ENCODE measurements at places on chromosomes 5 and 9.

GRCh38 chr5:149852641-149853330, 91.8 kb downstream of the PDE6A start:
- no peak for DNase-seq

DNA sequence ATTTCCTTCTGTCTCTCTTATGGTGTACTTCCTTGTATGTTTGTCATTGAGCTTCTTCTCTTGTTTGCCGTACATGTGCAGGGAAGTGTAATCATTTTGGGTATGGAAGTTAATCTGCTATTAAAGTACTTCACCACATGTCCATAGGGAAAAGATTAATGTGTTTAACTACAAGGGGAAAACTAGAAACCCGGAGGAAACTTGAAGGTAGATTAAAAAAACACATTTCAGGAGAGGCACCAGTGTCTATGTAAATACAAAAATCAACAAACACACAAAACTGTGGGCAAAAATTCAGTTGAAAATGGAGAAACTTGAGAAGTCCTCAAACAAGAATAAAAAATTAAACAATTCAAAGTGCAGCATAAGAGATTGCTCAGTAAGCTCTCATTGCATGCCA, 166.4 kb downstream of the PBX3 start:
- no peak for DNase-seq

DNA sequence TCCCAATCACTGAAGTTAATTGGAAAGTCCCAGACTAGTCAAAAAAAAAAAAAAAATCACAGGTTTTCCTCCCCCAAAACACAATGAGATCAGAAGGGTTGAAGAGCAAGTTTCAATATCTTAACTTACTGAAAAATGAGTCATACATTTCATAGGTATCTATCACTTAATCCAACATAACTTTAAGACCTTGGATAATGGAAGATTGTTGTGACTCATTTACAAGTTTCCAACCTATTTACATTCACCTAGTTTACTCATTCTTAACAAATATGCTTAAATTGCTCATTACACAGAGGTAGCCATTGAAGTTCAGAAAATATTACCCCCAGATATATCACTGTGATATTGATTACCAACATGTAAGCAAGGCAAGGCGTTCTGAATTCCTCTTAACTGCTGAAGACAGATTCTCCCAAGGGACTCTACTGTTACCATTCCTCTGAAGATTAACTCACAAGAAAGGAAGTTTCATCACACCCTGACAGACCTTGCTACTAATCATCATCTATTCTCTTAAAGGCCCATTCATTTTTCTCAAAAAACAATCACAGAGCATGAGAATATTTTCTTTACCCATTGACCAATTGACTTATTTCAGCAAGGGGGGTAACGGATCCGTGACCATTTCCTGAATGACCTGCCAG, 563.8 kb downstream of the TLE1 start:
- DNase-seq: no peak

DNA sequence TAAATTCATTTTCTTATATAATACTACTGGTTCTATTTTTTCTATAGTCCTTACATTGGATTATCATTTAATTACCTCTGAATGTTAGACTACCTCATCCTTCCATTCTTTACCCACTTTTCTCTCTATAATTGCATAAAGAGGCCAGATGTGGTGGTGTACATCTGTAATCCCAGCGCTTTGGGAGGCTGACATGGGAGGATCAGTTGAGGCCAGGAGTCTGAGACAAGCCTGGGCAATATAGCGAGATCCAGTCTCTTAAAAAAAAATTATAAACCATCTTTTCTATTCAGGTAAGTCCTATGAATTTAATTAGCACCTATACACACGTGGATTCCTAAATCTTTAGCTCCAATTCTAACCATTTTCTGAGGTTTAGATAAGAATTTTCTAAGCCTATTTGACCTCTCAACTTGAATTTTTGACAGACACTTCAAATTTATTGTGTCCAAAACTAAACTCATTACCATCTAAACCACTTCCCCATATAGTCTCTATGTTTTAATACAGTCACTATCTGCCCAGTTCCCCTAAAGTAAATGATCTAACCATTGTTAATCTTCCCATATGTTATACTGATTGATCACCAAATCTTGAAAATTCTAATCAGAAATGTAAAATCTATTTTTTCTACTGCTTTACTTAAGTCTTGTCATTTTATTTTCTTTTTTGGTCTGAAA, 33.0 kb upstream of the CHD1 start:
- DNase-seq: no peak

GRCh38 chr9:92756792-92757191, 7.8 kb downstream of the BICD2 start:
- DNase-seq: no peak

GRCh38 chr9:118059484-118060278, 355.5 kb downstream of the TLR4 start:
- no peak for DNase-seq

GRCh38 chr9:71326360-71326759, 204.9 kb upstream of the TRPM3 start:
- no peak for DNase-seq

- DNase-seq: no peak
These were observed 131.1 kb upstream of the TUT7 start for GRCh38 chr9:86485359-86485758.

DNA sequence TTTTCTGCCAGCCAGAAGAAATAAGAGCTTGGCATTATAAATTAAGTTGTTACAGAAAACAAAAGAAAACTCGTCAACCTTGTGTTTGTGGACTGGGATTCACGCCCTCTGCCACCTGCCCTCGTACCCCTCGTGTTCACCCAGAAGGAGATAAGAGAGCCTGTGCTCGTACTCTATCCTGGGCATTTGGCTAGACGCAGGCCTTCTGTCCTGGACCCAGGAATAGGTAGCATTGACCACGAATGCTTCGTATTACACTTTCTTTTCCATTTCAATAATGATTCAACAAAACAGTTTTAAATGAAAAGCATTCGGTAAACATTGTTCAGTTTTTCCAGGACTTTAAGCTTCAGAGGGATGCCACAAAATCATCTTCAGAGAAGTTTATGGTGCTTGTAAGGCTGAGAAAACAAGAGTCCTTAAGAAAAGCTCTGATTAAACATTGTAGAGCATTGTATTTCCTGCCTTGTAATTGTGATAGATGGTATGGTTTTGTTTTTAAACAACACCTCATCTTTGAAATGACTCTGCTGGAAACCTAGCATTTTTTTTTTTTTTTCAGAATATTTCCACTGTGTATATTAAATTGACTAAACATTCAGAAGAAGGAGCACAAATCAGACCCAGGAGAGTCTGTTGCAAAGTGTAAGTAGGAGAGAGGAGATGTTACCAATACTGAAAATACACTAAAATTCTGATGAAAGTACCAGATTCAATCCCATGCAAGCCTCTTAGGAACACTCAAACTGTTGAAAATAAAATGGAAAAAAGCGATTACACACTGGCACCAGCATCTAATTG, 27.6 kb downstream of the MTX3 start:
- DNase-seq: no peak

DNA sequence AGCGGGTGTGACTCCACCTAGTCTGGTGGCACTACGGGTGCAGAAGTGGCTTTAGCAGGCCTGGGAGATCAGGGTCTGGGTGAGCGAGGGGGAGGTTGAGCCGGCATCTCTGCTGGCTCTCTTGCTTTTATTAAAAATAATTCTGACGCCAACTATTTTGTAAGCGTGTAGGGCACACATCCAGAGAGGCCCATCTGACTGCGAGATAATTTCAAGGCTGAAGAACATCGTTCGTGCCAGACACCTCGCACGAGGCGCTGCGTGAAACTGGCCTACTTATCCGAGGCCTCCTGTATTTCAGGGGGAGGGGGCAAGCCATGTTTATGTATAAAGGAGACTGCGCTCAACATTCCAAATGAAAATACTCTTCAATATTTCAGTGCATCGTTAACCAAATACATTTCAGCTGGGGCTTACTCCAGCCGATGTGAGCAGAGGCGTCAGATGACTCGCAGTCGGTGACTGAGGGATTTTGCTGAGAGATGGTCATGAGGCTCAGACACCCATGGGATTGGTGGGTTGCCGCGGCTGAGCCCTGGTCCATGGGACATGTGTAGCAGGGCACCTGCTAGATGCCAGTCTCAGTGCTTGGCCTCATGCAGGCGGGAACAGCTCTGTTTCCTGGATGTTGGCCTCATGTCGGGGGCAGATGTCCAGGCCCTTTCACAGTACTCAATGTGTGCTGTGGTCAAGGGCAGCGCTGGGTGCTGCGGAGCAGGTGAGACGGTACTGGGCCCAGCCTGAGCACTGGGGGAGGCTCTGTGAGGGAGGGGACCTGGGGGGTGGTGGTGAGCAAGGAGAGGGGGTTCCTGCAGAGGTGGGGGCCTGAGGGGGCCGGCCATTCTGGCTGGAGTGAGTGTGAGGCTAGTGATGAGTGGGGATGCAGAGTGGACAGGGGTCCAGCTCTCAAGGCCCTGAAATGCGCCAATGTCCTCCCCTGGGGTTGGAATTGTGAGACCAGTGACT, 201.5 kb downstream of the DAB2IP start:
- DNase-seq: no peak

GRCh38 chr9:4137681-4138099, 162.2 kb downstream of the GLIS3 start:
- DNase-seq: no peak

GRCh38 chr9:121566481-121567465, 67.1 kb upstream of the GGTA1 start:
- DNase-seq: no peak

GRCh38 chr5:80246995-80247729, 8.7 kb downstream of the SERINC5 start:
- DNase-seq: no peak

DNA sequence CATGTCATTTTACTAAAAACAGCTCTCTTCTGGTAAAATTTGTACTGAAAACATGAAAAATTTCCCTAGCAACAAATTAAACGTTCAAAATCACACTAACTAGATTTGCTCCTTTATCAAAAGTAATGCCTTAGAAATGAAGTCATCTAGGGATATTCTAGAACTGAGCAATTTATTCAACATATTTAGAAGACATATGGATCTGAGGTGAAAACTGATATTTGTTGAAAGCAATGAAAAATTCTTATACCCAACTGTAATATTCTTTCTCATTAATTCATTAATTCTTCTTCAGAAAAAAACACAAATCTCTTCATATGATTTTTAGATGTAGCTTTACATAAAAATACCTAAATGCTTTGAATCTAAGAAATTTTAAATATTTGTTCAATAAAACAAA, 604.9 kb downstream of the NR2F1-AS1 start:
- DNase-seq: no peak

- no peak for DNase-seq
These were observed 534.5 kb downstream of the BNC2 start for GRCh38 chr9:16335788-16336580.

DNA sequence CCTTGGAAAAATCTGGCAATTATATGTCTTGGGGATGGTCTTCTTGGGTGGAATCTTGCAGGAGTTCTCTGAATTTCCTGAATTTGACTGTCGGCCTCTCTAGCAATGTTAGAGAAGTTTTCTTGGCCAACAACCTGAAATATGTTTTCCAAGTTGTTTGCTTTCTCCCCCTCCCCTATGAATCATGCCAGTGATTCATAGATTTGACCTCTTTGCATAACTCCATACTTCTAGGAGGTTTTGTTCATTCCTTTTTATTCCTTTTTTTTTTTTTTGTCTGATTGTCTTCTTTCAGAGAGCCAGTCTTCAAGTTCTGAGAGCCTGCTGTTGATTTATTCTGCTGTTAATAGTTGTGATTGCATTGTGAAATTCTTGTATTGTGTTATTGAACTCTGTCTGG, 56.7 kb upstream of the SLC44A1 start:
- no peak for DNase-seq

DNA sequence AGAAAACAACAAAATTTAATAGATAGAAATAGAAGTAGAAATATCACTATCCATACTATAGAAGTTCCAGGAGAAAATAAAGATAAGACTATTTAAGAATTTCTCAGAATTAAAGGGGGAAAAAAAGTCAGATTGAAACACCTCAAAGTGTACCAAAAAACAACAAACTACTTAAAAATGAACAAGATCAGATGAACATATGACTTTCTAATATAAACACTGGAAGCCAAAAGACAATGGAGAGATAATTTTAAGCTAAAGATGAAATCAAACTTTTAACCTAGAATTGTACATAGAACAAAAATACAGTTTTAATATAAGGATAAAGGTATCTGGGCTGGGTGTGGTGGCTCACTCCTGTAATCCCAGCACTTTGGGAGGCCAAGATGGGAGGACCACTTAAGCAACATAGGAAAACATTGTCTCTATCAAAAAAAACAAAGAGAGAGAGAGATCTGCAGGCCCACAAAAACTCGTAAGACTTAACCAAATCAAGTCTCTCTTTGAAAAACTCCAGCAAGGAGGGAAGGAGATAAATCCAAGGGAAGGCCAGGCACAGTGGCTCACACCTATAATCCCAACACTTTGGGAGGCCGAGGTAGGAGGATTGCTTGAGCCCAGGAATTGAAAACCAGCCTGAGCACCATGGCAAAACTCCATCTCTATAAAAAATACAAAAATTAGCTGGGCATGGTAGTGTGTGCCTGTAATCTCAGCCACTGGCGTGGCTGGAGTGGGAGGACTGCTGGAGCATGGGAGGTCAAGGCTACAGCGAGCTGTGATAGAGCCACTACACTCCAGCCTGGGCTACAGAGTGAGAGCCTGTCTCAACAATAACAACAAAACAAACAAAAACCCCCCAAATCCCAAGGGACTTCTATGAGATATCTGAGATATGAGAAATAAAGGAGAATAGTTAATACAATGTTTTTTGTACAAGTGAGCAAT, 32.4 kb downstream of the ABHD17B start:
- no peak for DNase-seq

GRCh38 chr5:82591021-82591515, 312.9 kb upstream of the RPS23 start:
- no peak for DNase-seq

- no peak for DNase-seq
These were observed 110.4 kb upstream of the NR5A1 start for GRCh38 chr9:124617477-124618141.

- DNase-seq: no peak
These were observed 78.4 kb upstream of the RASGRF2 start for GRCh38 chr5:80881726-80882125.

- DNase-seq: no peak
These were observed 1.1 kb downstream of the PPIC start for GRCh38 chr5:123035360-123035917.

GRCh38 chr5:171745602-171746001, 40.0 kb upstream of the SMIM23 start:
- DNase-seq: no peak

DNA sequence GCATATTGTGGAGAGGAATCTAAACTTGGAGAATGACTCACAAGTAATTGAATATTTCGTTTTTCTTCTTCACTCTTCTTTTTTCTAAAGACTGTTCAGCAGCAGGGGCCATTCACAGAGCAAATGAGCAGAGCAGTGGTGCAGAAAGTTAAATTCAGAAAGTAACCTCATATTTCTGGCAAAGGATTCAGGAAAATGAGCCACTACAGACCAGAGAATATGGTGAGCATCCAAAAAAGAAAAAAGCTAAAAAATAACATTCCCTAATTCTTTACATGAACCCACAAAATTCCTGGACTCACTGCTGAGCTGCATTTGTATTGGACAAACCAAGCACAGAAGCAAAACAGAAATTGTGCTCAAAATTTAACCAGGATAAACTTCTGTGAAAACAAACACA, 1486.8 kb upstream of the C9orf72 start:
- DNase-seq: no peak
